ENCODE measurements at places on chromosomes 11 and 22.

GRCh38 chr11:76419896-76420295 lies 24.9 kb upstream of the EMSY start:
- DNase-seq = no peak

DNA sequence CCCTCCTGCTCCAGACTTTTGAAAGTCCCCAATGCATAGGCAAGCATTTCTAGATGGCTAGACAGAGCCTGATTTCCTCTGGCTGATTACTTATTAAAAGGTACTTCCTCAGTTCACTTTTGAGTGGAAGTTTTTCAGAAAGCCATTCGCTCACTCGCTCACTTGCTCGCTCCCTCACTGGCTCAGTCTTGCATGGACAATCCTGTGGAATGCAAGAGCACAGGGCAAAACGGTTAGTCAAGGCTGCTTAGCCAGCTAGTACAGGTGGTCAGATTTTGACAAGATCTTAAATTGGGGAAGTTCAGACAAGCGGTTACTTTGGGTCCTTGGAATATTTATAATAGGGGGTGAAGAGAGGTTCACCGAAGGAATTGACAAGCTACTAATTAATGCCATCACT lies 101.0 kb downstream of the ARL14EP start:
- no peak for DNase-seq

DNA sequence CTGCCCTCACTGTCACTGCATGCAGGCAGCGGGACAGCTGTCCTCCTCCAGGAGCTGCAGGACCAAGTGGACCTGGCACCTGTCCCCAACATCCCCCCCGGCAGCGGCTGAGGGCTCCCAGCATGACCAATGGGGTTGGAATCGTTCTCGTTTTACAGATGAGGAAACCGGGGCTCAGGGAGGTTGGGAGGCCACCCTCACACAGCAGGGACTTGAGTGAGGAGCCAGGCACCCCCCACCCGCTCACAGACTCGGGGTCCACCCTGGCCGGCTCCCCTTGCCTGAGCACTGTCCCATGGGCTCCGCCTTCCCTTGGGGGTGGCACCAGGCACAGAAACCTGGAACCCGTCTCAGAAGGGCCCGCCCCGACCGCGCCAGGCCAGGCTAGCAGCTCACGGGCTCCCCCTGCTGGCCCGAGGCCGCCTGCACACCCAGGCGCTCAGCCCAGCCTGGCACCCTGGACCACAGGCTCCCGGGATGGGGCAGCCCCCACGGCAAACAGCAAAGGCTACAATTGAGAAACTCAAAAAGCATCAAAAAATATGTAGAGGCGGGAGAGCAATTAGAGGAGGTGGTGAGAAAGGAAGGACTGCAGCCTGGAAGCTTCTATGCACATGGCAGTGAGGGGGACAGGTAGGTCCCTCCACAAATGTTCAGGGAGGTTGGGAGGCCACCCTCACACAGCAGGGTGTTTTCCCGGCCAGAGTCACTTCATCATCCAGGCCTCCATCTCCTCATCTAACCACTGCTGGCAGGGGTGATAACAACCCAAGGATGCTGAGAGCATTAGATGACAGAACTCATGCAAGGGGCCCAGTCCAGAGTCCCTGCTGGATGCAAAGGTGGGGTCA lies 12.8 kb downstream of the MACROD1 start:
- DNase-seq = peak; percentile 87

DNA sequence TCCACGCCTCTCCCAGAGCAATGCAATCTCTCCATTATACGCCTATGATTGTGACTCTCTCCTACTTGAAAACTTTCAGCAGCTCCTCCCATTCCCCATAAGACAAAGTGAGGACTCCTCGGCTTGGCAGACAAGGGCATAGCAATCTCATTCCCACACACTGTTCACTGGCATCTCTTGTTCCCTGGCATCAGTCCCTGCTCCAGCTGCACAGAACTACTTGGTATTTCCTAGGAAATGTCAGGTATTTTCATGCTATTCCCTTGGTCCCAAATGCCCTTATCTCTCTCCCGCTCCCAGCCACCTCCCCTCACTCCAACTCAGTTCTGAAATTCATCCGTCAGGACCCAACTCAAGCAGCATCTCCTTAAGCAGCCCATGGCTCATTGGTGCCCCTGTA lies 28.4 kb downstream of the TMPRSS5 start:
- DNase-seq = no peak
